ENCODE measurements at places on chromosomes 6 and 20. TPM values are rescaled to one million over a fixed set of nuclear protein-coding genes. Genes with fewer than 3 reads are reported as not detected.

The TRIM10 gene
- not detected for polyA plus RNA-seq

The HS3ST5 gene
- polyA plus RNA-seq = not detected

The MLIP gene
- polyA plus RNA-seq = not detected

DNA sequence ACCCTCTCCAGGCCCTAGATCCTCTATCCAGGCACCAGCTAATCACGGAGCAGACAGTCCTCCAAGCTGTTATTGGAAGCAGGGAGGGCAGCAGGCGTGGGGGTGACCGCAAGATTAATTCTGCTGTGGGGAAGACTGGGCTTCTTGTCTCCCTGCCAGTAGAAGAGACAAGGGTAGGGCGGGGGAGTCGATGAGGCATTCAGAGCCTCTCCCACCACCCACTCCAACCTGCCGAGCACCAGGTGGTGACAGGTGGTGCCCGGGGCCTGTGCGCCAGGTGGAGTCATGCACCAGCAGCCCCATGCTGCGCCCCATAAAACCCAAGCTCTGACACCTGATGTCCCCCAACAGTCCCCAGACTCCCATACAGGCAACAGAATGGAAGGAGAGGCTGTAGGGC lies 89.6 kb downstream of the CDH22 start:
- no peak for DNase-seq

GRCh38 chr6:56188429-56188828 lies 59.0 kb downstream of the COL21A1 start:
- DNase-seq = no peak

GRCh38 chr6:155352811-155353210 lies 38.5 kb upstream of the TFB1M start:
- peak; percentile 27 for DNase-seq

DNA sequence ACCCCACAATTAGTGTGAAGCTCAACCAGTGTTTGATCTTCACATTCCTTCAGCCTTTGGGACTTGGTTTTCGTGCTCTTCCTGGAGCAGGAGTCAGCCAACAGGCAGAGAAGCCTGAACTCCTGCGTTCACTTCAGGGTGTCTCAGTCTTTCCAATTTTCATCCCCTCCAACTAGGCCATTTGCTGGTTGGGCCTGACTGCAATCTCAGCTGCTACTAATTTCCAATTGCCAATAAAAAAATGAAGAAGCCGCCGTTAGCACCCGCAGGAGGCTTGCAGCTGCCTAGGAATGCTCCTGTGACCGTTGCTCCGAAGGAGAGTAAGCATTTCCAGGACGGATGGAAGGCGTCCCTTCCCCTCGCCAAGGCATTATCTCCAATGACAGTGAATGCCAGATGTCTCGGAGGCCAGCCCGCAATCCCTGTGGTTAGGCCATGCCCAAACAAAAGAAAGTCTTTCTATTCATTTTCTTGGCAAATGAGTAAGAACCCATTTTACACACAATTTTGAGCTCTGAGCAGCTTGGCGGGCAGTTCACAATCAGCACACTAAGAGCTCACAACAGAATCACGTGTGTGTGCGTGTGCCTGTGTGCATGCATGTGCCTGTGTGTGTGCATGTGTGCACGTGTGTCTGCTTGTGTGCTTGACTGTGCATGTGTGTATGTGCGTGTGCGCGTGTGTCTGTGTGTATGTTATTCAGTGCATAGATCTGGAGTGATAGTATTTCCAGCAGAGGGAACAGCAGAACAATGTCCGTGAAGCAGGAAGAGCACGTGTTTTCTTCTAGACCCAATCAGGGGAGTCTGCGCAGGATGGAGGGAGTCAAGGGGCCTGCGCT lies 301.2 kb downstream of the SMOC2 start:
- DNase-seq = no peak

DNA sequence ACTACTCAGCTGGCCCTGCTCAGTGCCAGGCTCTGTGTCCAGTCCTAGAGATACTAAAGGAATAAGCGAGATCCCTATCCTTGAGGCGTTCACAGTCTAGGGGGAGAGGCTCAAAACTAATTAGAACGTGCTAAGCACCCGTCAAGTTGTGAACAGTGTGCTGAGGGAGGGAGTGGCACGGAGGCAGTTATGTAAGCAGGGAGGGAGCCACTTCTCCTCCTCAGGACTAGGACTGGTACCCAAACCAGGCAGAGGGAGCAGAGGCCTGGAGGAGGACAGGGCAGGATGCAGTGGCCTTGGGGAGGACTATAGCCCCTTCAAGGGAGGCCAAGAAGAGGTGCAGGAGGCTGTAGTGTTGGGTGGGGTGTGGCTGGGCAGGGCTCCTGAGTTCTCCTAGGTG lies 39.6 kb upstream of the VSTM2L start:
- no peak for DNase-seq

GRCh38 chr6:3617681-3618311 lies 133.7 kb downstream of the PXDC1 start:
- DNase-seq = no peak

- no peak for DNase-seq
Measured at GRCh38 chr6:157263881-157264397, 59.4 kb downstream of the TMEM242 start.
